ENCODE measurements at places on chromosomes 16 and 17.

GRCh38 chr17:3035968-3036280, 27.5 kb downstream of the OR1D5 start:
- no peak for DNase-seq

GRCh38 chr16:4723071-4723767, 10.9 kb downstream of the ANKS3 start:
- no peak for DNase-seq

- DNase-seq, result peak; percentile 86
These were observed at the start of gene PMFBP1 for GRCh38 chr16:72172105-72173034. TSS of gene PMFBP1 (minus strand) at chr16:72172155. CDS start at chr16:72171208, 947 bp downstream.

- no peak for DNase-seq
These were observed 166.4 kb downstream of the CEP112 start for GRCh38 chr17:66025551-66025950.

GRCh38 chr17:50144845-50145531, 5.5 kb downstream of the PPP1R9B start:
- no peak for DNase-seq

GRCh38 chr16:67934306-67935100, 2.1 kb downstream of the PSMB10 start:
- no peak for DNase-seq

- no peak for DNase-seq
These were observed 243.2 kb upstream of the MON1B start for GRCh38 chr16:76947749-76948148.

DNA sequence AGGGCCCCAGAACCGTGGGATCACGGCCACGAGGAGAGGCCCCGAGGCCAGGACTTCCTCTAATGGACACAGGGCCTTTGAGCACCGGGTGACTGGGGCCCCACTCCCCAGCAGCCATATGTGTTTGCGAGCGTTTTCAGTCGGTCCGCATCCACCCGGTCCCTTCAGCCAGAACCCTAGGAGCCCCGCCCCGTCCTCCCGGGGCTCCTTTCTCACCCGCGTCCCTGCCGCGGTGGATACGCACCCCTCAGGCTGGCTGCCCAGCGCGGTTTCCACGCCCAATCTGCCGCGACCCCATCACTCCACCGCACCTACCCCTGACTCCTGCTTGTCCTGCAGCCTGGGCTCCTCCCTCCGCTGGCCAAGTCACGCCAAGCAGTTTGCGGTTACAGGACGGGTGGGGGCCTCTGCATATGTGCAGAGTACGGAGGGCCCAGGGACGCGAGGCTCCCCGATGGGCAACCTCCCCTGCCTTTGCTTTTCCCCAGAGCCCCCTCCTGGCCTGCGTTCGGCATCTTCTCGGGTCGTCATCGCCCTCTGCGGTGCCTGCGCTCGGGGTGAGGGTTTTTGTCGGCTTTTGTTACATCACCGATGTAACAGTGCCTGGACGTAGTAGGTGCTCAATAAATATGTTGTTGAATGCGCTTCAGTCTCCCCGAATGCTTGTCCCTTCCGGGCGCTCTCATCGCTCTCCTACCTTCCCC, 1.0 kb upstream of the TTYH2 start:
- DNase-seq, result no peak

DNA sequence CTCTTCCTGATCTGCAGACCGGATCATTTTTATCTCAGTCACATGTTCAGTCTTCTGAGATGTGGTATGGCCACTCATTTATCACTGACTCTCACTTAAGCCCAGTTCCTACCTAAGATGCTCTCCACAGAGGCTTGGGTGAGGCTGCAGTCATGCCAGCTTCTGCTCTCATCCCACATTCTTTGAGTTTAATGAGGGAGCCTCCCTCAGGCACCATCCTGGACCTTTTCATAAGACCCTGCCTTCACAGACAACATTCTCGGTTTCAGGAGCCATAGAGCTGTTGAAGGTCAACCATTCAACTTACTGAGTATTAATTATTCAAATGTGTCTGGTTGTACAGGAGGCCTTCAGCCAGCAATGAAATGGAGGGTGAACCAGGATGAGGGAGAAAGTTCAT, 23.6 kb upstream of the HNF1B start:
- DNase-seq, result no peak

- DNase-seq, result no peak
These were observed 232.5 kb downstream of the MSI2 start for GRCh38 chr17:57488856-57489255.

DNA sequence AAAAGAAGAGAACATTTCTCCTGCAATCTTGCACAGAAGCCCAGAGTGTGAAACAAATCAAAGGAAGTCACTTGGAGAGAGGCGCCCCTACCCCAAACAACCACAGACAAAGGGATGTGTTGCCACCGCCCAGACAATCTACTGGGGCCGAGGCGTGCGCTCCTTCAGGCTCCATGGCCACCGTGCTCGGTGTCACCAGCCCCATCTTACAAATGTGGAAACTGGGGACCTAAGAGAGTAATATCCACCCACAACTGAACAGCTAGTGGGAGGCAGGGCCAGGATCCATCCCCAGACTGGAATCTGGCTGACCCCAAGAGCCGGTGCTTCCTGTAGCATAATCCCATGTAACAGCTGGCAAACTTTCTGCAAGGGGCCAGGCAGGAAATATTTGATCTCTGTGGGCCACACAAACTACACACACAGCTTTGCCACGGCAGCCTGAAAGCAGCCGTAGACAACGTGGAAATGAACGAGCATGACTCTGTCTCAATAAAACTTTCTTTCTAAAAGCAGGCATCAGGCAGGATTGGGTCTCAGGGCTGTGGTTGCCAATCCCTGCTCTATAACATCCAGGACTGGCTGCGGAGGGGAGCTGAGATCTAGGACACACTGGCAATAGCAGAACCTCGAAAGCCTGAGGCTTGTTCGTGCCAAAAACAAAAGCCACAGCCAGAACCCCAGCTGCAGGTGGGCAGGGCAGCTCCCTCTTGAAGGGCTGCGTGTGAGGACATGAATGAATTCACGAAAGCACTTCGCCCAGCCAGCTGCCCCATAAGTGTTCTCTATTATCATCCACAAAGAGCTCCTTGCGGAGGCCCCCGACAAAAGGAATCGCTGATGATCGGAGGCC, 26.6 kb upstream of the GINS2 start:
- DNase-seq, result no peak
